ENCODE measurements at places on chromosomes 3 and 15.

DNA sequence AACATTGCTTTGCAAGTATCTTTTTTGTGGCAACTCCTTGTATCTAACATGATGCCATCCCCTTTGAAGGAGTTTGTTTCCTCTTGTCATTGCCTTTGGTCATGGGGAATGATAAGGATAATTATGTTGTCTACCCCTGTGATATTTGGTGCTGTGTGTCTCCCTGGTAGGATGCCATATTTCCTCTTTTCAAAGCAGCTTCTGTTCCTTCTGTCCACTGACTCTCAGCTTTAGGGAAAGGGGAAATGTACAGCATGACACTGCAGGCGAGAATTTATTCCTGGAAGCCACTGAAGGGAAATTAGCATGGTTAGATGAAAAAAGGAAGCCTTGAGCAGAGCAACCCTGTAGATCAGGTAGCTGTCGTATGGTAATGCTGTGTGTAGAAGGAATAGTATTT lies 576.7 kb downstream of the CADM2 start:
- no peak for DNase-seq

DNA sequence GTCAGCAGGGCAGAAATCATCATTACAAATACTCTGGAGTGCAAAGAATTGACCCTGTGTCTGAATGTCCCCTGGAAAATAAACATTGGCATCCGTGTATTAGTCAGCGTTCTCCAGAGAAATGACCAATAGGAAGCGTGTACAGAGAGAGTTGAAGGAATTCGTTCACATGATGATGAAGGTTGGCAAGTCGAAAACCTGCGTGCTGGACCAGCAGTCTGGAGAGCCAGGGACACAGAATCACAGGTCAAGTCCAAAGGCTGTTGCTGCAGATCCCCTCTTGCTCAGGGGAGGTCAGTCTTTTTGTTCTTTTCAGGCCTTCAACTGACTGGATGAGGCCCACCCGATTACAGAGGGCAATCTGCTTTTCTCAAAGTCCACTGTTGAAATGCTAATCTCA lies 16.6 kb downstream of the GP9 start:
- no peak for DNase-seq

DNA sequence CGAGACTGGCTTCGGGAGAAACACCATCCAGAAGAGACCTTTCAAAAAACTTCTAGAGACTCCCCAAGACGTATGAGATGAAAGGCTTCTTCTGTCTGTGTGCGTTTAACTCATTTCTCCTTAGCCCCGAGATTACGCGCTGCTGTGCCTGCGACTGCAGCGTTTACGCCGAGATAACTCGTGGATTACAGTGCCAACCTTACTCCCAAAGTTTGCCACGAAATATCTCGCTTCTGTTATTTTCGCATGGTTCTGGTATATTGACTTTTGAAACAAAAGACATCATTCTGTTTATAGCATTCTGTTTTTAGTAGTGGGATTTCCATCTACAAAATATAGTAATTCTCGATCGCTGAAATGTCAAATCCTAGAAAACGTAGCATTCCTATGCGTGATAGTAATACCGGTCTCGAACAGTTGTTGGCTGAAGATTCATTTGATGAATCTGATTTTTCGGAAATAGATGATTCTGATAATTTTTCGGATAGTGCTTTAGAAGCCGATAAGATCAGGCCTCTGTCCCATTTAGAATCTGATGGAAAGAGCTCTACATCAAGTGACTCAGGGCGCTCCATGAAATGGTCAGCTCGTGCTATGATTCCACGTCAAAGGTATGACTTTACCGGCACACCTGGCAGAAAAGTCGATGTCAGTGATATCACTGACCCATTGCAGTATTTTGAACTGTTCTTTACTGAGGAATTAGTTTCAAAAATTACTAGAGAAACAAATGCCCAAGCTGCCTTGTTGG lies 467 bp downstream of the PGBD4 start:
- DNase-seq = no peak

DNA sequence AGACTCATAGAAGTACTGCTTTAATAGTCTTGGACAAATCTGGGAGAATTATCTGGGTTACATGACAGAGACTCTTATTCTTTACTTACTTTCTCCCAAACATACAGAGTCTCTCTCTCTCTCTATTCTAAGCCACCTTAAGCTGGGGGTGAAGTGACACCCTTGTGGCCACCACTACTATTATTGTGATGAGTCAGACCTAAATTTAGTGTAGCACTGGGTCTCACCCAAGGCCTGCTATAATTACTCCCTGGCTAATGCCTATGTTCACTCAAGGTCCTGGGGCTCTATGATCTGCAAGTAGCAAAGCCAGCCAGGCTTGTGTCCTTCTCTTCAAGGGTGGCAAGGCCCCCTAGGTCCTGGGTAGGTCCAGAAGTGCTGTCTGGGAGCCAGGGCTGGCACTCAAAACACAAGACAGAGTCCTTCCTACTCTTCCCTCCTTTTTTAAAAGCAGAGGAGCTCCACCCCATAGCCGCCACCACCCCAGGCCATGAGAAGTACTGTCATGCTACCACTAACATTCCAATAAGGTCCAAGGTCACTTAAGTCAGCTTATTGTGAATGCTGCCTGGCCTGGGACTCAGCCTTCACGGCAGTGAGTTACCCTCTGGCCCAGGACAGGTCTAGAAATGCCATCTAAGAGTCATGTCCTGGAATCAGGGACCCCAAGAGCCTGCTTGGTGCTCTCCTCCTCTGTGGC lies 183.6 kb downstream of the POLQ start:
- no peak for DNase-seq

- DNase-seq = no peak
Observed at GRCh38 chr3:132517311-132517710, 79.8 kb upstream of the ACKR4 start.

DNA sequence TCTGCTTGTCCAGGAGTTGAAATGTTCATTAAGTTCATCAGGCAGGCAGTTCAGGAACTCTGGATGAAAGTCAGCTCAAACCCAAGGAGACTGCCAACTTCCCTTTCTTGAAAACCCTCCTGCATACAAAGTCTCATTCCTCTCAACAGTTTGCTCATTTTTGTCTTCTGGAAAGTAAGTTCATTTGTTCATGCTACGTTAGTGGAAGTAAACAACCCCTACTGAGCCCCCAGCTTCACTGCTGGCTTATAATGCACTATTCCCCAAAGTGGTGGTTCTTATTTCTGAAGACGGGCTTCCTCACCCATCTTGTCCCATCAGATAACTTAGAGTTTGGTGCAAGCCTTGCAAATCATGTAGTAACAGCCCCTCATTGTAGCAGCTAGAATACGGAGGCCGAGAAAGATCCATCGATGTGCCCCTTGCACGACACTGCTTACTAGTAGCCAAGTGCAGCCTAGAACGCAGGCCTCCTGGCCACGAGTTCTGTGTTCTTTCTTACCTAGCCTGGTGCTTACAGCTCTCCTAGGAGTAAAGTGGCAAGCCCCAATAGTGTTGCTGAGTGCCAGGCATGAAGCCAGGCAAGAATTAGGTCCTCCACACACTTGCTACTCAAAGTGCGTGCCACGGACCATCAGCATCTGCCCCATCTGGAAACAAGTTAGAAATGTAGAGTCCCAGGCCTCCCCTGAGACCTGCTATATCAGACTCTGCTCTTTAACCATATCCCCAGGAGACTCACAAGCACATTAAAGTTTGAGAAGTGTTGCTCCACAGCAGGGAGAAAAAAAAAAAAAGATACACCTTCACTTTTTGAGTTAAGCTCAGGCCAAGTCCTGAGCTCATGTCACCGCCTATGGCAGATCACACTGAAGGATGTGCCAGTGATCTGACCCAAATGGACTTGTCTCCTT lies 82.5 kb downstream of the RFTN1 start:
- no peak for DNase-seq

Data from amniotic epithelial cell (primary cell).